ENCODE measurements at places on chromosomes 2 and 18.

- DNase-seq, result no peak
Observed at GRCh38 chr2:145197944-145198343, 678.0 kb upstream of the ZEB2 start.

GRCh38 chr2:8203364-8203763, 478.5 kb upstream of the ID2 start:
- no peak for DNase-seq

DNA sequence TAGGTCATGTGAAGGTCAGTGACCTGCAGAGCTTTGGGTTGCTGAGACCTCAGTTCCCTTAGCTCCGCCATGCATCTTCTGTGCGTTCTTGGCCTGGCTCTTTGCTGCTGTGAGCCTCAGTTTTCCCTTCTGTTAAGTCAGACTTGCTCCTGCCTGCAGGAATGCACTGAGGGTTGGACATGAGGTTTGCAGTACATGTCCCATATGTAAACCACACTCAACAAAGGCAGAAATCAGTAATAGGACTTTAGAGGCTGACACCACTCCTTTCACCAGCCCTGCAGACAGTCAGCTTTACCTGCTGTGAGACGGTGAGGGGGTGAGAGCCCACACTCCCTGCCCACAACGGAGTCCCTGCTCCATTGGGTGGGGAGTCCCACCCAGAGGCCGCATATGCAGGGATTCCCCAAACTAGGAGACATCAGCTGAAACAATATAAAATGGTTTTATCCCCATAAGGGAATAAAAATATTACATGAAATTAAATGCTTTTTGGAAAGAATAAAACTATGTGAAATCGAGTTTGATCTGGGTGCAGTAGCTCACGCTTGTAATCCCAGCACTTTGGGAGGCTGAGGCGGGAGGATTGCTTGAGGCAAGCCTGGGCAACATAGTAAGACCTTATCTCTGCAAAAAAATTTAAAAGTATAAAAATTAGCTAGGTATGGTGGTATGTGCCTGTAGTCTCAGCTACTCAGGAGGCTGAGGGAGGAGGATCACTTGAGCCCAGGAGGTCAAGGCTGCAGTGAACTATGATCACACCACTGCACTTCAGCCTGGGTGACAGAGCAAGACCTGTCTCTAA, 55.1 kb downstream of the MYO7B start:
- DNase-seq, result no peak

- DNase-seq, result no peak
Observed at GRCh38 chr2:2874805-2875204, 502.8 kb downstream of the EIPR1 start.

DNA sequence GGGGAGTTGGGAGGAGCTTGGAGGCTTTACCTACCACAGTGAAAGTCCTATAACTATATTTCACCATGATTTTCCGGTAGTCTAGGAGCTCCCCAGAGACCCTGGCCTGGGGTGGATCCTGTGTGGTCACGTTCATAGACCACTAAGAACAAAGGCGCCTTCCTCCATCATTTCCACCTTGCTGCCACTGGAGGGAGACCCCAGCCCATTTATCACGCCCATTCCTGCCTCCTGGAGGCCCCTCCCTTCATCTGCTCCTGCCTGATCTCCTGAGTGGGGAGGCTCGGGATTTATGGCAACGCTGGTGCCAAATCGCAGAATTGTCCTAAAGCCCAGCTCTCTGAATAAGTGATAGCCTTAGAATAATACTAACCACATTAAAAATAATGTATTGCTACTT, 507.6 kb upstream of the SPHKAP start:
- DNase-seq, result no peak

GRCh38 chr2:134275058-134275862, 21.4 kb downstream of the MGAT5 start:
- no peak for DNase-seq

GRCh38 chr2:147351784-147352183, 493.0 kb upstream of the ACVR2A start:
- no peak for DNase-seq

DNA sequence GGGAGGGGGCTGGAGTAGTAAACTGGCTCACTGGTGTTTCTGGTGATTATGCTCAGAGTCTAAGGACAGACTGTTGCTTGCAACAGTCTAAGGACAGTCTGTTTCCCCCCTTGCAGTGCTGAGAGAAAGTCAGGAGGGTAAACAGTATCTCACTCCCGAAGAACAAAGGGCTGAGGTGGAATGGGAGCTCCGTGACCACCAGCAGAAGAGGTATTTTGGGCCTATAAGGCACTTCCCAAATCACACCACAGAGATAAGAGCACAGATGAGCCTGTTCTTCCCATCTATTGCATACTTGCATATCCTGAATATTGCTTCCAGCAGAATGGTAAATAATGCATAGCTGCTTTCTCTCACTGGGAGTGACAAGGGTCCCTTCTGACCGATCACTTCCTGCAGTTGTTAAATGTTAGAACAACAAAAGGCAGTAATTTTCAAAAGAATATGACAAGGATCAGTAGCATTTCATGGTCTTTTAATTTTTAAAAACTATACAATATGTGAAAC, 160.4 kb upstream of the LYPD1 start:
- DNase-seq, result no peak

DNA sequence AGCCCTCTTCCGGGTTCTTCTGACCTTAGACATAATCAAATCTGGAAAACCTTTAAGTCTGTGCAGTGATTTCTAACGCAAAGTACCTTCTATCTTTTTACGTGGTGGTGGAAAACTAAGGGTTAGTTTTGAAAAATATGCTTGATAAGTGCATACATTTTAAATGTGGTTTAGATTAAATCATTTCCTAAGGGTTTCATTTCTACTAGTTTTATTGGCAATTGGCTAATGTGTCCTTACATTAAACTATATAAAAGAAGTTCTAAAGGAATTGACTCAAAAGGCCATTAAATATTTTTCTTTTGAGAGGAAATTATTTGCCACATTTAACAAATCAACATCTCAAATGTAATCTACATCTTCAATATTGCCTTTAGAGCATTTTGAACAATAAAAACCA, 268.3 kb upstream of the THUMPD2 start:
- DNase-seq, result no peak

DNA sequence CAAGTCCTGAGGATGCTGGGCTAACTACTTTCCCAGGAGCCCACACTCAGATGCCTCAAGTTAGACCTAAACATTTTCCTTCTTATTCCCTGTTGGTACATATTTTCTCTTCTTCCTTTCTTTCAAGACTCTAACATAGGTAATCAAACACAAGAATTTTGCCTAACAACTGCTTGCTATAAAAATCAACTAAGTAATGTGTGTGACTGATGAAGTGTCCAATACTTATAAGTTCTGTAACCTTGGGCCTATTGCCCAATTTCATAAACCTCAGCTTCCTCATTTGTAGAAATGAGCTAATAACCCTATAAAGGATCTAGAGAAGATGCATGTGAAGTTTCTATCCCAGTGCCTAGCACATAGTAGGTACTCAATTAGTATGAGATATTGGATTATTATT, 31.6 kb upstream of the PIK3C3 start:
- no peak for DNase-seq

GRCh38 chr2:134103196-134103595, 150.7 kb upstream of the MGAT5 start:
- no peak for DNase-seq

DNA sequence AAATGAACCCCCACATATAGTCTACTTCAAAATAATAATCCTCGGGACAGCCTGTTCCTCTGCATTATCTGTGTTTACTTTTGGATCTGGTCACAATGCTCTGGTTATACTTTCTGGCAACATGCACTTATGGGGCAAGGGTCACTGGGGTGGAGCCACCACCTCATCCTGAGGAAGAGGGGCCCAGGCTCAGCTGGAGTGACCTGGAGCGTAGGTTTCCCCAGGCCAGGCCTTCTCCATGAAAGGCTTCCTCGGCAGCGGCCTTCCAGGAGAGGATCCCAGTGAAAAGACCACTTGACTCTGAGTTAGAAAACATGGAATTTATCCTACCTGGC, 237.4 kb downstream of the SETBP1 start:
- DNase-seq, result no peak

All from stimulated activated CD8-positive, alpha-beta memory T cell treated with anti-CD3 and anti-CD28 coated beads, Interleukin-15, amount 100 ng/mL, for 24 hours (primary cell).